ENCODE measurements at places on chromosomes 1 and 21.

- no peak for DNase-seq
These were observed 1.1 kb downstream of the IKBKE start for GRCh38 chr1:206471415-206471801.

- DNase-seq = no peak
These were observed 26.0 kb downstream of the SETD4 start for GRCh38 chr21:36034211-36034913.

DNA sequence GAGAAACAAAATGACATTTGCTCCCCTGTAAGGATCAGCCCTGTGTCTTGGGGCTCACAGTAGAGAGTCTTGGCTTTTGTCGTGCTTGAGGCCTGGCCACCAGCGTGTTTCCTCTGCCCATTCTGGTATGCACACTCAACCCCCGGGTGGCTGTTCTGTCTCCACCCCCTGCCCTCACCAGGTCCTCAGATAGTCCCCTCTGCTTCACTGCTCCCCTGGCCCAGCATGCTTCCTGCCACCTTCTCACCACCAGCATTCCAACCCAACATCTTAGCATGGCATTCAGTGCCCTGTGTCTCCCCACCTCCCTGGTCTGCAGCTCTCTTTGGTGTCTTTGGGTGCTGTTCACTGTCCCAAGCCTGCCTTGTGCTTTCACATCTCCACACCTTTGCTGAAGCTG lies 16.2 kb downstream of the ZNF362 start:
- no peak for DNase-seq

DNA sequence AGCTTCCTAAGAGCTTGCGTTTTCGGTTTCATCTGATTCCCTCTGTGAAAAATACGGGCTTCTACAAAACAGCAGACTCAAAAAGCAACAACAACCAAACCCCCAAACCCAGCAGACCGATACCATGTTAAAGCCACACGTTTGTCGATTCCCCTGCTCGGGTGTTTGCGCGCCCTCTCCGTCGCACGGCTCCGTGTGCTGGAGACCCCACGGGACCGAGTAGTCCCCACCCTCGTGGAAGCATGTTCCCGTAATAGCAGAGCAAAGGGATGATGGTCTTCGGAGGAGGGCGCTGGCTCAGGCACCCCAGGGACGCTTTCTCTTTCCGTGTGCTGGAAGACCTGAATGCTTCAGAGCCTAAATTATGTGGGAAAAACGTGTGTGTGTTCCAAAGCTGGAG lies 42.7 kb downstream of the AGPAT3 start:
- no peak for DNase-seq

- DNase-seq = no peak
These were observed 200.2 kb downstream of the HIVEP3 start for GRCh38 chr1:41718497-41718896.

- DNase-seq = no peak
These were observed 30.5 kb downstream of the PIGK start for GRCh38 chr1:77188770-77189169.

DNA sequence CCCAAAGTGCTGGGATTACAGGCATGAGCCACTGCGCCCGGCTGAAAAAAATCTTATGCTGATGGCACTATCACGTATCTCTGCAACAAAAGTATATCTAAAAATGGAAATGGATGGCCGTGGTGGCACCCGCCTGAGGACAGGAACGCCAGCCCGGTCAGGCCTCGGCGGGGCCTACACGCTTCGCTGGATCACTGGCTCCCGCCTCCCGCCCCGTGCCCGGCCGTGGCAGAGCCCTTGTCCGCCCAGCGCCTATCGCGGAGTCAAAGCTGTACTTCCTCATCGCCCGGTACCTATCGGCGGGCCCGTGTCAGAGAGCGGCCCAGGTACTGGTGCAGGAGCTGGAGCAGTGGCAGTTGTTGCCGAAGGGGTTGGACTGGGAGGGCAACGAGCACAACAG lies 28.8 kb upstream of the PDPN start:
- no peak for DNase-seq
